ENCODE measurements at places on chromosomes 7 and 10. TPM values are rescaled to one million over a fixed set of nuclear protein-coding genes. Genes with fewer than 3 reads are reported as not detected.

DNA sequence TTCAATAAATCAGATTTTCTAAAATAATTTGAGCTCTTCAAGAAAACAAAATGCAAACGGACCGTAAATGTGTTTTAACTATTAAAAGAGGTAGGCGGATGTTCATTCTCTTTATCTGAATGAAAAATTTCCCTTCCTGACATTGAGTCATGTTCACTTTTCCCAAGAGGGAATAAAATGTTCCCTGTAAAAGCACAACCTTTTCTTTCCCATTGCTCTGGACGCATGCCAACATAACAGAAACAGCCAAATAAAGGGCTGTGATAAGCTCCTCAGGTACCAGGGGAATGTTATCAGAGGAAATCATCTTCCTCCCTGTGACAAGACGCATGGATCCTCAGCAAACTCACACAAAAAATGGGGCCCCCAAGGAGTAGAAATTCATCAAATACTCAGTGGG is 251.8 kb downstream of the MTERF1 start:
- DNase-seq = no peak

- no peak for DNase-seq
These were observed 156.3 kb upstream of the CACNA2D1 start for GRCh38 chr7:82599895-82600294.

- DNase-seq = no peak
These were observed 6.1 kb downstream of the CREM start for GRCh38 chr10:35132727-35133126.

DNA sequence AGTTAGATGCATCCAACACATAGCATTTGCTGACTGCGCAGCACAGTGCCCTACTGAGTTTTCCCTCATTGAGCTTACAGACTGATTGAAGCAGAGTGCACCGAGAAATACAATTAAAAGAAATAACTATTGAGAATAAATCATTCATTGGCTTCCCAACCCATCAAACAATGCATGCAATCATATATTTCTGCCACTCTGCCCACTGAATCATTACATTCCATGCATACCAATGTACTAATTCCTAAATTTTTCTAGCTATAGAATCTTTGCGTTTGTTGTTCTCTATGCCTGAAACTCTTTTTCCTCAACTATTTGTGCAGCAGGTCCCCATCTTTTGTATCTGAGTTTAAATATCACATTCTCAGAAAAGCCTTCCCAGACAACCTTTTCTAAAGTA is 783.8 kb downstream of the SORCS1 start:
- no peak for DNase-seq

- DNase-seq = no peak
These were observed 46.6 kb upstream of the A1CF start for GRCh38 chr10:50931948-50932431.

GRCh38 chr7:93138576-93138975 is 9.6 kb downstream of the SAMD9L start:
- DNase-seq = no peak

- peak; percentile 9 for DNase-seq
These were observed 133.1 kb downstream of the TFPI2 start for GRCh38 chr7:93757426-93757825.

DNA sequence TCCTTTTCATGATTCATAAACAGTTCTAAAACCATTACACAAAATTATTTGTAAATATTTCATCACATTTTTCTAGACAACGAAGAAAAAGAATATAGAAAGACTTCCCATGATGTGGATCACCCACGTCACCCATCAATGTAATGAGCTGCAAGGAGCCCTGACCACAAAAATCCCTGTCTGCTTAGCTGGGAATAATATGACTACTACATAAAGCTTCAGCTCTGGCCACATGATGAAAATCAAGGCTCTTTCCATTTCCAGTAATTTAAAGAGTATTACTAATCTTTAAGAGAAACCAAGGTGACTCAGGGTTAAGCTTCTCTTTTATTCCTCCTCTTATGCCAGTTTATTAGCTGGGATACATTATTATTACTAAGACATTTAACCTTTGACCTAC is 180.8 kb upstream of the CACNA2D1 start:
- no peak for DNase-seq

DNA sequence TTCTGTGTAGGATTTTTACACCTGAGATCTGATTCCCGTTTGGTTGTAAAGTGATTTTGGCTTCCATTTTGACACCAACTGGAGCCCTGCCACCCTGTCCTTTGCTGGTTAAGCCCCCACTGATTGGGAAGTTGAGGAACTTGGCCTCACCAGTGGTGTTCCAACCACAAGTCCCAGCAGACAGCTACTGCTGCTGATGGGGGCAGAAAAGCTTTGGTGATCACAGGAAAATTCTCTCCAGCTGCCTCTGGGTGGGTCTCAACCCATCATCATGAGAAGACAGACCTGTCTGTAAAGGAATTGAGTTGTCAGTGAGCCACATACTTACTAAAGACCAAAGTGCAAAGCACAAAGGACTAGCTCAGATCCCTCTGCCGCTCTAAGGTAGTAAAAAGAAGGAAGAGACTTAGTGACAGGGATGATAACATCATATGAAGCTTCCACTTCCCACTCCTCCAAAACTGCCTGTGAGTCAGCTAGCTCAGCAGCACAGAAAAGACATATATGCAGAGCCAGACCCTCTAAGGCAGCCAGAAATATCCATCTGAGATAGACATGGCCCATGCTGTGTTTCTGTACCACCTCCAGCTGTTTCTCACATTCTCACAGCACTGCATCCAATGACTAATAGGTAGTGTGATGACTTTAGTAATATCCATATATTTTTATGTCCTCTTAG is 22.4 kb upstream of the LRRC17 start:
- no peak for DNase-seq

DNA sequence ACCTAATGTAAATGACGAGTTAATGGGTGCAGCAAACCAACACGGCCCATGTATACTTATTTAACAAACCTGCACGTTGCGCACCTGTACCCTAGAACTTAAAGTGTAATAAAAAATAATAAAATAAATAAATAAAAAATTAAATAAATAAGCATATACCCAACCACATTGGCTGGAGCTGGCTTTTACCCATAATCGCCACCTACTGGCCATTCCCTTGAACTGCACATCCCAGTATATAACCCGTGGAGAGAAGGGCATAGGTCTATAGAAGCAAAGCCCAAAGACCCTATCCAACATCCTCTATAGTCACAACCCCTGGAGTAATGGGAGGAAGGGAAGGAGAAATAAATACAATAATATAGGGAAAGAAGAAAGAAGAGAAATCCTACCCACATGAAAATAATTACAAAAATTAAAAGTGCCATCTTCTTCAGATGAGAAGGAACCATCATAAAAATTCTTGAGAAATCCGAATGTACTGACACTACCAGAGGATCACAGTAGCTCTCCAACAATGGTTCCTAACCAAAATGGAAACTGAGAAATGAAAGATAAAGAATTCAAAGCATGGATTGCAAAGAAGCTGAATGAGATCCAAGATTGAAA is 65.6 kb downstream of the TWIST1 start:
- DNase-seq = peak; percentile 3

DNA sequence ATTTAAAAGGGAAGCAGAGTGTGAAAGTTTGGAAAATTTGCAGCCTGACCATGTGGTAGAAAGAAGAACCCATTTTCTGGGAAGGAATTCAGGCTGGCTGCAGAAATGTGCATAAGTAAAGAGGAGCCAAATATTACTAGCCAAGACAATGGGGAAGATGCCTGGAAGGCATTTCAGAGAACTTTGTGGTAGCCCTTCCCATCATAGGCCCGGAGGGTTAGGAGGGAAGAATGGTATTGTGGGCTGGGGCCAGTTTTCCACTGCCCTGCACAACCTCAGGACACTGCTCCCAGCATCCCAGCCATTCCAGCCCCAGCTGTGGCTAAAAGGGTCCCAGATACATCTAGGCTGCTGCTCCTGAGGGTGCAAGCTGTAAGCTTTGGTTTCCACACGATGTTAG is 278.5 kb upstream of the BMPER start:
- no peak for DNase-seq

Gene KCNMA1
- total RNA-seq = 12.8 TPM

Gene LSM8
- 38.0 TPM for total RNA-seq

Measured in Caki2 (cell line).